M059J (cell line): ENCODE measurements at places on chromosomes 5 and 9.

DNA sequence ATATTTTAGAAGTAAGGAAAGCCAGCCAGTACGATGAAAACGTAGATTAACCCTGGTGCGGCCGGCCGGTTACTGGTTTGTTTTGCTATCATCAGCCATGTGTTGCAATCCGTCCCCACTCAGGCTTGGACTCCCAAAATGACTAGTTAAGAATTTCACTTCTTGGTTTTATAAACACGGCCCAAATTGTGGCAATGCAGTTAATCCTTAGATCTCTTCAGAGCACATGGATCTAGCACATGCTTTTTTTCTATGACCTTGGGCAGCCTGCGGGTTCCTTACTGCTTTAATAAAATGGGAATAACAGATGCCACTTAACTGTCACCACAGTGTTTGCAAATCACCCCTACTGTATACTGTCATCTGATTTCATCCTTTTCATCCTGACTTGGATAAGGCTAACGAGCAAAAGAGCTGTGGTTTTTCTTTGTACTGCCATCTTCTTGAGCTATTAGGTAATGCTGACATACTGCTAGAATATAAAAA lies 1.5 kb downstream of the NDFIP1 start:
- DNase-seq: peak; percentile 55

DNA sequence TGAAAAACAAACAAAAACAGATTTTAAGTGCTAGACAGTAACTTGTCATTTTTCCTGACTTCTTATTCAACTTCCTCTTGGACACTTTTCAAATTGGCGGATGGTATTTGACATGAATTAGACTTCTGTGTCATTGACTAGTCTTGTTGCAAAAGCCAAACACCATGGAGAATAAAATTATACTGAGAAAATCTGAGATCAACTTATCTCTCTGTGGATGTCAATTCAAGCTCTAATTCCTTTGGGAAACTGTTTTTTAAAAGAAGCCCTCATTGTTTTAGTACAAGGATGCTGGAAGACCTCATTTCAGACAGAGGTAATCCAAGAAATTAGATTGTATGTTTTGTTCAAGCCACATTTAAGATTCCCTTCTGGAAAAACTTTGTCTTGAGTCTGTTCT lies 831.0 kb downstream of the SEMA5A start:
- no peak for DNase-seq

GRCh38 chr5:179608131-179608581 lies 15.3 kb downstream of the HNRNPH1 start:
- DNase-seq: no peak

- no peak for DNase-seq
These were observed 226.1 kb upstream of the NMUR2 start for GRCh38 chr5:152631221-152631620.

DNA sequence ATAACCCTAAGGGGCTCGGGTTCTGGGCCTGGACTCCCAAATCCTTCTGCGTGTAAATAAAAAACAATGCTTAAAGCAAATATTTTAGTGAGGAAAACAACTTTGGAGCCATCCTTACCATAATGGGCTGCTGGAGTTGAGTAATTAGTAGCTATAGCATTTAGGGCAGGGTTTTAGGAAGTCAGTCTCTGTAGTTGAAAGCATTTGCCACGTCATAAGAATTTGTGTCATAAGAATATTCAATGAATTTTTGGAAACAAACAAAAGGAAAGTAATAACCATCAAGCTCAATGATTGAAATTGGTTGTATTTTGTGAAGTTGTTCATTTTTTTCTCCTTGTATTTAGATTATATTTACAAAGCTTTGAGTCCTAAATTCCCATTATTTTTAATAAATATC lies 114.8 kb upstream of the ELL2 start:
- no peak for DNase-seq
